ENCODE measurements at places on chromosomes 4 and X. TPM values are rescaled to one million over a fixed set of nuclear protein-coding genes. Genes with fewer than 3 reads are reported as not detected.

DNA sequence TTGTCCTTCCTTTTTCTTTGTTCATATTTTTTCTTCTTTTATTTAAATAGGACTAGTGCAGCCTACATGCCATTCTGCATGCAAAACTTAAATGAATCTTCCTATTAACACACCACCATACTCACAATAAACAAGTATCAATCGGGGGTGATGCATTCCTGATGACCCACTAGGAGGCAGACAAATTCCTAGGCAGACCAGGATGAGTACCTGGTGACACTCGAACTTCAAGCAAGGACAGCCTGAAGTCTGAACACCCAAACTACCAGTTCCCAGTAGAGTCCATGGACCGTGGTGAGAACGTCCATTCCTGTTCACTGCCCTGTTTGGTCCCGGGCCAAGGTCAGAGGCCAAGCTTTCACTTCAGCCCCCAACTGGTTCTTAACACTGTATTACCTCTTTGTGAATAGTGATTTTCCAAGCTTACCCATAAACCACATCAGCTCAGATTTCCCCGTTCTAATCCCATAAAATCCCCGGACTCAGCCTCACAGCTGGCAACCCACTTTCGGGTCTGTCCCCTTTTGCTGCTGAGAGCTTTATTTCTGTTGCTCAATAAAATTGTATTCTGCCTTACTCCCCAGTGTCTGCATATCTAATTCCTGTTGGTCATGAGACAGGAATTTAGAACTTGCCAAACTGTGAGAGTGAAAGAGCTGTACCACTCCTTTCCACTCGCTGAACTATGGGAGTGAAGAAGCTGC is 1286.6 kb downstream of the FSTL5 start:
- no peak for DNase-seq

- DNase-seq: no peak
Observed at GRCh38 chr4:109254845-109255244, 47.6 kb downstream of the COL25A1 start.

GRCh38 chr4:152200511-152201333 is 335.2 kb downstream of the FBXW7 start:
- DNase-seq: no peak

DNA sequence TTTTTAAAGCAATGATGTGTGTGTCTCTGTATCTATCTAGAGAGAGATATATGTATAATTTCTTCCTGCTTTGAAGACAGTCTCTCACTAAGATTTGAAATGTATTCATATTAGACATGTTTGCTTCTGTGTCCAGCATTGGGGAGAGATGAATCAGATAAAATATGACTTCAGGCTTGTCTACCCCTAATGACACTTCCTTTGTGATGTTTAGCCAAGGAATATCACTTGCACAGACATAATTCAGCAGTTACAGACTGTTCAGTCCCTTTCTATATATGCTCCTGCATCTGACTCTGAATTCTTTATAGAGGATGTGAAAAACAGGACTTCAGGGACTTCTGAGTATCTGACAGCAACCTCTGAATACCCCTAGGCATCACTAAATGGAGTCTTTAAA is 158.4 kb downstream of the DCLK2 start:
- no peak for DNase-seq

The MAGEB1 gene
- not detected for total RNA-seq

- DNase-seq: no peak
Observed at GRCh38 chrX:47863187-47863586, 26.5 kb downstream of the ZNF81 start.

DNA sequence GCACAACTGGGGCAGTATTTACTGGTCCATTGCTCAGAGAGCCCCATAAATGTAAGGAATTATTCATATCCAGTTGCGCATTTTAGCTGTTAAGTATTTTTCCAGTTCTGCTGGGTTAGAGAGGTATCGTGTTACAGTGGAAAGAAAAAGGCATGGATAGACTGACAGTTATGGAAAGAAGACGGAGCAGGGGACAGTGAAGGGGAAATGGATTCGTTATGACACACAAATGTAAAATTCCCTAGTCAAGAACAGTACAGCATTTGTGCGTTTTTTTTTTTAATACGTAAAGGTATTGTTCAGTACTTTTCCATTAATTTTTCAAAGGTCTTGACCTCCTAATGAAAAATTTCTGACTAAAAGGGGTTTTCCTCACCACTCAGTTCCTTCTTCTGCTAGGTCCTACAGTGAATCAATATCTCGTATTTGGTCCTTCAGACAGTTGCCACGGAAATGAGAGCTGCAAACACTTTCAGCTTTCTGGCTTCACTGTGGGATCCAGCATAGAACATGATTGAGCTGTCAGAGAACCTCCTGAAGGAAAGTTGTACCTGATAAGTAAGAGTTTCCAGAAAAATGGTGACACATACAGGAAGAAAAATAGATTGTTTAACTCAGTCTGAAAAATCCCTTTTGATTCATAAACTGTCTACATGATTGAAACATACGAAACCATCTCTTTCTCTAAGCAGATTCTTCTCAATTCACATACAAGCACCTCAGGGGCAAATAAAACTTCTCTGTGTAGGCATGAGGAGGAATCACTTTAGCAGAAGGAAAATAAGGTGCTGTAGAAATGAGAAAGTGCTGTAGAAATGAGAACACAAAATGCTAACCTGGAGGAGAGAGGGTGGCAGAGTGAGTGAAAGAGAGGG is 21.8 kb upstream of the BBS12 start:
- DNase-seq: no peak

The DMD gene
- total RNA-seq: 260 TPM

The RASL11B gene
- 2.2 TPM for total RNA-seq

The CSAG2 gene
- not detected for total RNA-seq

GRCh38 chr4:3355266-3355748 is 62.5 kb downstream of the RGS12 start:
- DNase-seq: no peak

- DNase-seq: no peak
Observed at GRCh38 chrX:40975951-40976350, 109.3 kb upstream of the USP9X start.

DNA sequence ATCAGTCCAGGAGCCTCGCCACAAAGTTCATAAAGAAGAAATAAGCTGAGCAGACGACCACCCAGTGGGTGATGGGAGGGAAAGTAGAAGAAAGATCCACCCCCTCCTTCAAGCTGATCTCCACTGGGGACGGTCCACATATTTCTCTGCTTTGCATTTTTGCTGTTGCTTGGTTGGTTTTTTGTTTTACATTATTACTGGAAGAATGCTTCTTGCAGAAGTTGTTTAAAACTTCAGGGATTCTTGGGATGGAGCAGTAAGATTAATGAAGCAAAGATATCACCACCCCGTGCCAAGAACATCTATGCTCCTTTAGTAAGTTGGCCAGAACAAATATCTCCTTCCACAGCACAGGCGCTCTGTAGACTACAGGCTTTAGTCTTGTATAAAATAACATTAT is 30.1 kb downstream of the LGI2 start:
- DNase-seq: no peak

- no peak for DNase-seq
Observed at GRCh38 chrX:11111947-11112346, 815 bp downstream of the HCCS start.

The TMEM35A gene
- 41.0 TPM for total RNA-seq

- no peak for DNase-seq
Observed at GRCh38 chr4:172157946-172158345, 344.7 kb downstream of the GALNTL6 start.

DNA sequence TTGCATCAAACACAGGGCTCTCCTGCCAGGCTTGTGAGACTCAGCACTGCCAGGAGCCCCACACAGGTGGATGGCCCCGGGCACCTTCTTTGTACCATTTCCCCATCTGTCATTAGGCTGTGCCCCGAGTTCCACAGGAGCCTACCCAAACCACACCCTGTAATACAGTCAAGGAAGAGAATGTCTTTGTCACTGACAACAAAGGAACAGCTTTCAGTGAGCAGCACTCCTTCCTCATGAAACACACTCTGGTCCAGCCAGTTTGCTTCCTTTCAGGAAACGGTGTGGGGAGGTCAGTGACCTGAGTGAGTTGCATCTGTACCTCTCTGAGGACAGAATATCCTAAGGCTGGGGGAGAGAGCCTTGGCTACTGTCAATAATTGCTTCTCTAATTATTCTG is 53.7 kb downstream of the LNX1 start:
- no peak for DNase-seq

The MAGEB10 gene
- total RNA-seq: not detected

GRCh38 chrX:155334486-155335336 is at the start of gene CLIC2:
Gene CLIC2 (minus strand): TSS chrX:155334614. CDS start chrX:155334427, 187 bp downstream.
- DNase-seq: no peak

DNA sequence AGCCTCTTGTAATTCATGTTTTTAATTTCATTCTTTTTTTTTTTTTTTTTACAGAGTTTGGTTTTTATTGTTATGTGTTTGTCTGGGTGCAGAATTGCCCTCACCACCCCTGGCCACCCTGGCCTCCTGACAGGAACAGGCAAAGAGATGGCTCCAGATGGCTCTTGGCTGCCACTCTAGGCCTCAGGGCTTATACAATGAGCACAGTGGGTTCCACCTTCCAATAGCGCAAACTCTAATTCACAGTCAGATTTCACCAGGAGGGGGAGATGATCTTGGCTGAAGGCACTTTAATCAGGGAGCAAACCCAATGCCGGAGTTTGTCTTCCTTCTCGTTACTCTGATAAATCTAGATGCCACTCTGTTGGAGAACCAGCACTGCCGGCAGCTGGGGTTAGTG is 24.8 kb downstream of the CPE start:
- no peak for DNase-seq

The SH3TC1 gene
- total RNA-seq: 24.4 TPM

DNA sequence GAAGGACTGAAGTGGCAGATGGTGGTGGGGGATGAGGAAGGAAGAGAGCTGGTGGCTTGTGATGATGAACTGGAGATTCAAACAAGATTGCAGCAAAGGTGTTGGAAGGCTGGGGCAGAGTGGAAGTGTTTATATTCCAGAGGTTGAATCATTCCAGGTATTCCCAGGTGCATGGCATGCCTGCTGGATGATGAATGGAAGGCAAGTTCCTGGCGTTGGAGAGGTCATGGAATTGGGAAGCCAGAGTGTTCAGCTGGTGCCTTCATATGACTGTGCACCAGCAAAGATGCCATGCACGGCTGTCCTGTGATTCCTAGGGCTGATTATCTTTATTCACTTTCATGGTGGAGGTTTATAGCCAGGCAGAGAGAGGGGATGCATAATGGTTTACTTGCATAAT is 135.8 kb upstream of the PUDP start:
- no peak for DNase-seq

GRCh38 chrX:2500091-2500802 is 529 bp downstream of the DHRSX start:
- no peak for DNase-seq

GRCh38 chr4:169210504-169211118 is 60.1 kb downstream of the SH3RF1 start:
- no peak for DNase-seq

- no peak for DNase-seq
Observed at GRCh38 chr4:22323691-22324090, 192.2 kb downstream of the ADGRA3 start.

The MAGEB16 gene
- total RNA-seq: not detected

DNA sequence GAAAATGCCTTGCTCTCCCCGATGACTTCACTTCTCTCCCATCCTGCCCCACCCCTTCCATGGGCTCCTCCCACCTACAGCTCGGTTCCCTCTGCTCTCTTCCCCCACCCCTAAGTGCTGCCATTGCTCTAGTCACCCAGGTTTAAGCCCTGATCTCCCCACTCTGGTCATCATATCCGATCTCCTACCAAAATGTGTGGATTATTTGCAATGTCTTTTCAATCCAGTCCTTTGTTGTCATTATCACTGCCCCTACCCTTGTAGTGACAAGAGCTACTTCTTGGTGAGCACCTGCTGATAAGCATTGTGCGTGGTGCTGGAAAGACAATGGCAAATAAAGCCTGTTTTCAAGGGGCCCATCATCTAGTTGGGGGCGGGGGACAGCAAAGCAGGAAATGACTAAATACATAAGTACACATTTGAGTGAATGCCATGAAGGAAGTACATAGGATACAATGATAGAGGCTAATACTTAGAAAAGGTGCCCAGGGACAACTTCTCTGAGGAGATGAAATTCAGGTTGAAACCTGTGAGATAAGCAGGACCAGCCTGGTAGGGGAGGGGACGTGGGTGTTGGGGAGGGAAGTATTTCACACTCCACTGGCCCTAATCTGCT is 63.8 kb downstream of the DLG3 start:
- DNase-seq: no peak

DNA sequence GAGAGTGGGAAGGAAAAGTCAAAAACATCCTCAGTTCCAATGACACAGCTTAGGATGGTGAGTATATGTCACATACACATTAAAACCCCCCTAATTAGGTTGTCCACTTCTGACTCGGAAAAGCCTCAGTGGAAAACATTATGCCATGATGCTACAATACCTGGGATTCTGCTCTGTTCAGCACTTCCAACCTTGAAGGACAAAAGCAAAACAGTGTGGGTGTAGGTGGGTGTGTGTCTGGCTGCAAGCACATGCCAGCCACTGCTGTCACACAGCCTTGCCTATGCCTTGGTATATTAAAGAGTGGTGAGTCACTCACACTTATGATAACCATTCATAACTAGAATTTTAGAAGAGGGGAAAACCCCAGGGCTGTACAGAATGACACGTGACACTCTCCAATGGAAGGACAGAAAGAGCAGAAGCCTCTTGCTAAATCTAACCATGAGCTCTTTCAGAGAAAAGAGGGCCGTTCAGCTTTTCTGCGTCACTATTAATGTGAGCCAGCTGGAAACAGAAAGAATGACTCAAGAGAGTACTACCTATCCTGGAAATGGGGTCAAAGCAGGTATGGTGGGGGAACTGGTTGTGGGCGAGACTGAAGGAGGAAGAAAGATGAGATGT is 159.6 kb downstream of the TET2 start:
- no peak for DNase-seq

GRCh38 chrX:22788221-22788620 is 211.5 kb upstream of the DDX53 start:
- no peak for DNase-seq

DNA sequence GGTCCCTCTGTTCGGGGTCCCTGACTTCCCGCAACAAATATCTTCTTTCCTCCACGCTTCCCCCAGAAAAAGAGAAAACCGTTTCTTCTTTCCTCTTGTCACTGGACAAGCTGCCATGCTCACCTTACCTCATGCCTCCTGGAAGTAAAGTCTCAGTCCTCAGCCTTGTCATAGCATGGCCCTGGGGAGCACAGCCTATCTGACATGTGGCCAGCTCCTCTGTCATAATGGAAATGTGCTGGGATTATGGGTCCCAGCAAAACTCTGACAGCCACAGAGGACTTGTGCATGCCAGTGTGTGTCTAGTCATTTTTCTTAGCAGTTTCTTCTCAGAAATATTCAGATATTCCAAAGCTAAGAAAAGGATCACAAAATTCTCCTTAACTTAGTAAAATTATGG is 122.4 kb downstream of the AASDH start:
- no peak for DNase-seq

The IRF2 gene
- total RNA-seq: 29.3 TPM

DNA sequence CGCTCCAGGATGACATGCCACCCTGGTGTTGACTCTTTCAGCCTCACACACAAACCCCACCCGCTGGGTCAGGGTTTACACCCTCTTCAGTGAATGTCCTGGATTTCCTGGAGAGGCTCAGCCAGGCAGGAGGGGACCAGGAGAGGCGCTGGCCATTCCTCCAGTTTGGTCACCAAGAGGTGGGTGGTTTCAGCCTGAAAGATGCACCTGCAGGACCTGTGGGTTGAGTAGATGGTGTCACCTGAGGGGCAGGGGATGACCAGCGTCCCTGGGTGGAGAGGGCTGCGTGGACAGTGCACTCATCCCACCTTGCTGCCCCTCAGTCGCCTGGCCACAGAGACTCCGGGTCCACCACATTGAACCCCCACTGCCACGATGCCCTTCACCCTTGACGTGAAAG is 179.7 kb downstream of the ASMT start:
- no peak for DNase-seq

All from sigmoid colon (tissue), 7 donors.